Cortex of kidney (tissue), 1 donor: ENCODE measurements at places on chromosomes 3 and 15.

- no peak for DNase-seq
Observed at GRCh38 chr3:189961522-189962161, 159.1 kb downstream of the P3H2 start.

- DNase-seq = no peak
Observed at GRCh38 chr3:161475905-161476304, 20.7 kb upstream of the OTOL1 start.

DNA sequence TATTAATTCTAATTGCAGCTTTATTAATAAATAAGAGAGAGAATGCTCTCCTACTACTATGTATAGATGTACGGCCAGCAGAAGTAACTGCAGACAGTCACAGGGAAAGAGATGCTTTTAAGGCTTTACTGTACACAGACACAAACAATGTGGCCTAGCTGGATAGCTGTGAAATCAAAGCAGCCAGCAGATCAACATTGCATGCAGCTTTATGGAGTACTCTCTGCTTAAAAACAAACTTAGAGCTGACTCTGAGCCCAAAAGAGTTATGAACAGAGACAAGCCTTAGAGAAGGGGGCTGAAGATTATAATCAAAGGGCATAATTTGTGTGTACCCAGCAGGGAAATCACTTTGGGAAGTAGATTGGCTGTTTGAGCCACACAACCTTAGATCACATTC is 47.2 kb downstream of the CADM2 start:
- no peak for DNase-seq

- no peak for DNase-seq
Observed at GRCh38 chr15:57619746-57620145, 28.0 kb downstream of the MYZAP start.

DNA sequence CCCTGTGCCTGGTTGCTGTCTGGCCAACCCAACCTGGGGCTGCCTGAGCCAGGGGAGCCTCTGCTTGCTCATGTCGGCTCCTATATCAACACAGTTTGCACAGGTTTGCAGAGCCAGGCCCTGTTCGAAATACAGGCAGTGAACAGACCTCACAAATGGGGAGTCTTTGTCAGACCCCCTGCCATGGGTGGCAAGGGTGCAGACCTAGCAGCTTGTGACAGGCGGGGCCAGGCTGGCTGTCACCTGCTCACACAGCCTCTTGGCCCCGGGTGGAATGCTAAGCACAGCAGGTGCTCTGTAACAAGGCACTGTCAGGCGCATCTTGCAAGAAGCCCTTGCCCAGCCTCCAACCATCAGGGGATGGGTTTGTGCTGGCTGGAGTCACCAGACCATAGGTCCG is 47.3 kb downstream of the BDH1 start:
- DNase-seq = no peak

- no peak for DNase-seq
Observed at GRCh38 chr3:193773266-193774220, 180.5 kb downstream of the OPA1 start.

- DNase-seq = no peak
Observed at GRCh38 chr3:136149667-136150066, 46.5 kb downstream of the MSL2 start.

- DNase-seq = no peak
Observed at GRCh38 chr15:40091861-40092255, 16.8 kb downstream of the BMF start.

- DNase-seq = no peak
Observed at GRCh38 chr3:11643201-11643603, 513 bp downstream of the VGLL4 start.

DNA sequence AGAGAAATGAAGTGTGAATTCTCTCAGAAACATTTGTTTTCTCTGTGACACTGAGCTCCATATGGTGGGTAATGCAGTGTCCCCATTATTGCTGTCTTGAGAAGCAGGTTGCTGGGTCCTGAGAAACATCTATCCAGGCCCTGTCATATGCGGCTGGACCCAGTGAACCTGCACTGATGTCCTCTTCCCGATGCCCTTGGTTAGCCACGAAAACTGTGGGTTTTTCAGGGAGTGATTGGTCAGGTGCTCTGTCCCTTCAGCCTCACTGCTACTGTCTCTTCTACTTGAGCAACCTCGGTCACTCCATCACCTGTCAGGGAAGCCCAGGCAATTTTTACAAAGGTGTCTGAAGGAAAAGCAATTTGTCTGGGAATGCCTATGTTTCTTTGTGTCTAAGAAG is 77.0 kb downstream of the SLC7A14 start:
- DNase-seq = no peak

DNA sequence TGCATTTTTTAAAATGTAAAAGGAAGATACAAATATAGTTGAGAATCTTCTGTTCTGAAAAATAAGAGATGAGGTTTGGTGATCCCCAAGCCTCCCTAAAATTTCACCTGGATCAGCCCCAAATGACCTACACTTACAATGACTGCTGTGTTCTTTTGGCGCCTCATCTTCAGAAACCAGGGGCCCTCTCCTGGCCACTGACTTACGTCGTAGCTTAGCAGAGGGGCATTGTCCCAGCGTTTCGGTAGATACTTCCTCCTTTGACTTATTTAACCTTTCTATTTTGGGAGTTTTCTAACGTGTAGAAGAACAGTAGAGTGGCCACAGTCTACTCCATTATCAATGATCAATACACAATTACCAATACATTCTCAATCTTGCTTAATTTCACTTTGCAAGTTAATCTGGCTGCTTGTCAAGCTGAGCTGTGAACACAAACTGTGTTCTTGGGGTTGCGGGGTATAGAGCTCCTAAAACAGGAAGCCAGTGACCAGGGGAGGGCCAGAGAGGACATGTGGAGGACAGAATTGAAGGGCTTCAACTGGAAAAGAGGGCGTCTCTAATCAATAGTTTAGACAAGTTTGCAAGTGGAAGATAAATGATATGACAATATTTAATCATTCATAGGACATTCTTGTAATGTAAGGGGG is 419.5 kb downstream of the LPP start:
- no peak for DNase-seq

- DNase-seq = no peak
Observed at GRCh38 chr3:45210308-45211041, 15.6 kb downstream of the TMEM158 start.

- no peak for DNase-seq
Observed at GRCh38 chr3:160084998-160085397, 96.4 kb downstream of the IL12A start.
